ENCODE measurements at places on chromosomes 3 and 15.

- no peak for DNase-seq
Measured at GRCh38 chr3:46936733-46937250, 39.8 kb downstream of the CCDC12 start.

DNA sequence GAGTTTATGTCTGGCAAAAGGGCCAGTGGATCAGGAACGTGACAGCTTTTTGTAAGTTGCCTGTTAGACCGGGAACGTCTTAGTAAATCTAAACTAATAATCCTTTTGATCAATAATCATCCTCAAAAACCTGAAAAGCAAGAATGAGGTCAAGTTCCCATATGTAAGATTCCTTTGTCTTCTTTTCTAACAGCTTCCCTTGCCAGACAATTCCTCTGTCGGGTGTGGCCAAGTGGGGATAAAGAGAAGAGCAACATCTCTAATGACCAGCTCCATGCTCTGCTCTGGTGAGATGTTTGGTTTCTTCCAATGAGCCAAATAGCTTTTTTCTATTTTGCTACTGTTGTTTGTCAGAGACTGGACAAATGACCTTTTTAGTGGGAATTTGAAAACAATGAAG, 19.8 kb downstream of the FANCD2OS start:
- DNase-seq: no peak

GRCh38 chr3:43001094-43001553, 22.0 kb downstream of the GASK1A start:
- no peak for DNase-seq

GRCh38 chr15:83983634-83984458, 251.7 kb upstream of the GOLGA6L4 start:
- no peak for DNase-seq

GRCh38 chr15:94253742-94254141, 22.4 kb downstream of the MCTP2 start:
- no peak for DNase-seq

- no peak for DNase-seq
Measured at GRCh38 chr15:50071551-50072258, 47.3 kb downstream of the ATP8B4 start.

GRCh38 chr3:58144478-58145325, 66.1 kb downstream of the DNASE1L3 start:
- DNase-seq: no peak

DNA sequence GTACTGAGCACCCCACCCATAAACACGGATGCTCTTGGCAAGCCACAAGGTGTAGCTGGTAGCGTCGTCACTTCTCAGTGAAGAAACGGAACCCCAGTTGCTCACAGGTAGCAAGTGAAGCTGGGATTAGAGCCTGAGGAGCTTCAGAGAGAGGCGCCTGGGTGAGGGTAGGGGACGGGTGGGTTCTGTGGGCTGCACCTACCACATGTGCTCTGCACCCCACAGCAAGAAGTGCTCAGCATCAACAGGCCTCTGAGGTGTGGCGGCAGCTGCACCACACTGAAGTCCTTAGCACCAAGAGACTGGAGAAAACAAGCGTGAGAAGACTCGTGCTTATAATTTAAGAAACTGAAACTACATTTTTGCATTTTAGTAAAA, 9.8 kb downstream of the MAP6D1 start:
- no peak for DNase-seq

- no peak for DNase-seq
Measured at GRCh38 chr3:194307849-194308248, 43.3 kb downstream of the CPN2 start.

DNA sequence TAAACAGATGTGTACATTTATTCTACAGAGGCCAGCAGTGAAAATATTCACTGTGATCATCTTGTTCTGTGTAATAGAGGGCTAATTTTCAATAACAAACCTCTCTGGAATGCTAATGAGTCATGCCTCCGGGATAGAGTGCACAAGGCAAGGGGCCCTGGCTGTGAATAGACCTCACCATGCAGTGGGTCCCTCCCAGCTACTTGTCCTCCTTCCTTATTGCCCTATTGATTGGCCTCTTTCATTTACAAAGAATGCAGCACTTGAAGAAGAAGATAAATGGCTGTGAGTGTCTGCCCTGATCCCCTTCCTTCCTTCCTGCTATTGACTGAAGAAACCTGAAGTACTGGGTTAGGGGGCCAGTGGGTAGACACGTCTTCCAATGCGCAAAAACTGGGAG, 436.3 kb downstream of the WDR72 start:
- no peak for DNase-seq

DNA sequence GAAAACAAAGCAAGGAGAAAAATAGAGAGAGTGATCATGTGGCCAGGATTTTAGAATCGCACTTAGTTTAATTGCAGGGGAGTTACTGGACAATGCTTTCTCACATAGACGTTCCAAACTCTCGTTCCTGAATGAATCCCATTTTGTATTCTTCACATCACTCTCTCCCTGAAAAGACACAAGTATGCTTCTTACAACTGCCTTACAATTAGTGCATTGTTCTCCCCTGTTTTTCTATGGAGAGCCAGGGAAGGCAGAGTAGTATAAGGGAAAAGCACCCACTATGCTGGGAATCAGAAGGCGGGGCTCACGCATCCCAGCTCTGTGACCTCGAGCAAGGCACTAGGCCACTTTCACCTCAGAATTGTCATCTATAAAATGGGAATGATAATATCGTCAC, 14.4 kb downstream of the TMOD2 start:
- no peak for DNase-seq

- DNase-seq: no peak
Measured at GRCh38 chr3:162978136-162978535, 1481.5 kb downstream of the OTOL1 start.

GRCh38 chr3:133561679-133562078, 11.8 kb upstream of the CDV3 start:
- no peak for DNase-seq

GRCh38 chr3:132407025-132407424, 10.3 kb upstream of the DNAJC13 start:
- no peak for DNase-seq

DNA sequence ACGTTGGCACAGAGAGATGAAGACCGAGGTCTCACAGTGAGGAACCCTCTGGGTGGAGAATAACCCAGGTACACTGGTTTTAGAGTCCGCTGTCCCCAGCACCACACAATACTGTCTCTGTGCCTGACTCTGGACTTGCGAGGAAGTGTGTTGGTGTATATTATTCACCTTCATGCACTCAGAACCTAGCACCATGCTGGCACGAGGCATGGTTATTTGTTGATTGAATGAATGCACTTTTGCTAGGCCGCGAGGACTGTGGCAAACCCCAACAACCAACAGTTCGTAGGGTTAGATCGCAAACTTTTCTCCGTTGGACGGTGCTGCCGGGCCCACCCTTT, 484 bp upstream of the C3orf52 start:
- DNase-seq: no peak

- no peak for DNase-seq
Measured at GRCh38 chr15:60135961-60136360, 131.8 kb downstream of the FOXB1 start.

DNA sequence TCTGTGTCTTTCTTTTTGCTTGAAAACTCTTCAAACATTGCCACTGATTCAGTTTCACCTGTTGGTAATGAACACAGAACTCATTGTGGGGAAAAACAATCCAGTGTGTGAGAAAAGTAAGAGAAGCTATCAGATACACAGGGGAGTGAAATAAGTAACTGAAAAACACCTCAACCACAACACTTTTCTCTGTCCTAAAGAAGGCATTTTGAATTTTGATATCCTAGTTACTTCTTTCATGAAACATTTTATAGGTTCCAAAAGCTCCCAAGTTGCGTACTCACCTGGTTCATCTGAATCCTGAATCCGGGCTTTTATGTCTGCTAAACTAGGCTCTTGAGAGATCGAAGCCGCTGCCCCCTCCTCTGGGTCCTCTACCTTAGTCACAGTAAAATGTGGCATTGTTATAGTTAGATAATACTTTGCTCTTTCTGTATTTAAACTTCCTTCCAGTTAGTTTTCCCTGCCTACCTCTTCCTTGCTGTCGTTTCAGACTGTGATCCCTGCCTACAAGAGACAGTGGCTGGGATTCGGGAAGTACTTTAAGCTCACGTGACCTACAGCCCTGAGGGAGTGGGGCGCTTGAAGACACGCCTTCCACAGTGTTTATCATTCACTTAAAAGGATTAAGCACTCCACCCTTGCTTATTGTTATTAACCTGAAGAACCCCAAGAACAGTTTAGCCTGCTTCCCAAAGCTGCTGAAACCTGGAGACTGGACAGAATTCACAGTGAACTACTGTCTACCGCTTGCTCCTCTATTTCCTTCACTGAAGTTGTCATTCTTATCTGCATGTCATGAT, 19.1 kb downstream of the SLC12A6 start:
- no peak for DNase-seq

DNA sequence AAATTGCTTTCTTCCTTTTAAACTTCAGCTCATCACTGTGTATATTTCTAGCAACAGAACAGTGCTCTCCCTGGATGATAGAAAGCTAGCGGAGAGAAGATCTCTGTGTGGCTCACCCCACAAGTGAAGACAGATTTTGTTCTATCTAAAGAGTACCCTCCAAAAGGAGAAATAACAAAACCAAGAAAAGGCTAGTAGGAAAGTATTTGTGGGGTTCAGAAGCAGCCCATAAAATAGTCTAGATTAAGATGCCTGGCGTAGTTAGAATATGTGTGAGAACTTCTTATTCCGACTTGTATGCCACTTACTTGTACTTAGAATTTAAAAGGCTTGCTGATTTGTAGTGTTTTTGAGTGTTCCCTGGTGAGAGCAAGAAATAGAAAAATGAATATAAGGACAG, 214.9 kb upstream of the IL12A start:
- DNase-seq: no peak

DNA sequence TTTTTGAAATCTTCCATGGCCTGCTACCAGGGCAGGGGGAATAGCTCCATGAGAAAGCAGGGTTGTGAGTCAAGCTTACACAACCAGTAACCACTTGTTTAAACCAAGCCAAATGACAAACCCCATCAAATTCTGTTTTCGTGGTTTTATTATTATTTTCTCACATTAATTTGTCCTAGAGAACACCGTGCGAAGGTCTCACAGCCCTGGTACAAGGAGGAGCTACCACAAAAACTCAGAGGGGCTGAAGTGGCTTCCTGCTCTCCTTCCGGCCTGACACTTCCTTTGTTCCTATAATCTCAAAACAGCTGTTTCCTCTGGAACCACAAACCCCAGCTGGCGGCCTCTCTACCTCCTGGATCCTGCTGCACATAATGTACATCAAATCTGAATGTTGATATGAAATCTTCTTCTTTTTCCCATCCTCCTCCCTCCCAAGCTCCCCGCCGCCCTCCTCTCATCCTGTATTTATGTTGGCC, 375.9 kb downstream of the MCTP2 start:
- DNase-seq: no peak

GRCh38 chr3:182802413-182803390, 9.4 kb downstream of the ATP11B start:
- no peak for DNase-seq

DNA sequence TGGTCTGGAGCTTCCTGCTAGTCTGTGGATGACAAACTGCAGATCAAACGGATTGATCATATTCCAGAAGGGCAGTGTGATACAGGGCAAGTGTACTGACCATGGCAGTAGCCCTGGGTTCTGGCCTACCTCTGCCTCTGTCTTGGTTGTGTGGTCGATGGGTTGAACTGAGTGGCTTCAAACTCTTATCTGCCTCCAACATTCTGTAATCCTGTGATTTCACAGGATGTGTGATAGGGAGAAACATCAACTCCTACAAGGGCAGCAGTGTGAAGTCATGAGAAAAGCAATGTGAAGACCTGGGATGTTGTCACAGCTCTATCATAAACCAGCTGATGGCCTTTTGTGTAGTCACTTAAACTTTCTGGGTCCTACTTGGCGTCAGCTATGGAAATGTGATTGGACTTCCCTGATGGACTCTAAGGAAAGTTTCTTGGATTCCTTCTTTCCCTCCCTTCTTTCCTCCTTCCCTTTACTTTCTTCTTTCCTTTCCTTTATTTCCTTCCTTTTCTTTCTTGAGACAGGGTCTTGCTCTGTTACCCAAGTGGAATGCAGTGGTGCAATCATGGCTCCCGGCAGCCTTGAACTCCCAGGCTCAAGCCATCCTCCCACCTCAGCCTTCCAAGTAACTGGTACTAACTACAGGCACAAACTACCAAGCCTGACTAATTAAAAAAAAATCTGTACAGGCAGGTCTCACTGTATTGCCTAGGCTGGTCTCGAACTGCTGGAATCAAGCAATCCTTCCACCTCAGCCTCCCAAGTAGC, 114.8 kb downstream of the BBX start:
- DNase-seq: no peak

DNA sequence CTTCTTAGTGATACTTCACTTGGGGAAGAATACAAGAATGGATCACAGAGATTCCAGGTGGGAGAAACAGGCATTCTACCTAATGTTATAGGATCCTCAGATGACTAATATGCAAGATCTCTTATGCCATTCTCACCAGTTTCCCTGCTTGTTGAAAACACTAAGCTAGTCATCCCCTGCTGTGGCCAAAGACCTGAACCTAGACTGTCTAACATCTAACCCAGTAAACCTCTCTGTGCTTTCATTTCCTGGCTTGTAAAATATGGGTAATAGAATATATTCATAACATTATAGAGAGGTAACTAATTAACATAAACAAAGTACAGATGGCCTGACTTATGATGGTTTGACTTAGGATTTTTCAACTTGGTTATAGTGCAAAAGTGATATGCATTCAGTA, 776.3 kb downstream of the TUSC7 start:
- DNase-seq: no peak

DNA sequence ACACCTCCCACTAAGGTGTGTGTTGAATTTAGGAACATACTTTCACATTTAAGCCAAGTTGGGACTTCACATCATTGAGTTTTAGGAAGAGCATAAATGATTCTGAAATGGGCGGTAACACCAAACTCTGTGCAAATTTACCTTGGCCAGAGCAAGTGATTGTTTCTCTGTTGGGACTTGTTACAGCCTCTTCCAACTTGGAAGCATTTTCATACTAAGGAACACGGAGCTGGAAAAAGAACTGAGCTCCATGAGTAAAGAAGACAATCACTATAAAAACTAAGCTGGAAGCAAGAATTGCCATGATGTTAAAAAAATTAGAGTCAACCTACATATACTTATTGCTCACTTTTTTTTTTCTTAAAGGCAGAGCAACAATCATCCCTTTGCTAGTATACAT, 371.3 kb downstream of the ERC2 start:
- DNase-seq: no peak

GRCh38 chr3:129185783-129186182, 2.1 kb upstream of the CNBP start:
- no peak for DNase-seq

DNA sequence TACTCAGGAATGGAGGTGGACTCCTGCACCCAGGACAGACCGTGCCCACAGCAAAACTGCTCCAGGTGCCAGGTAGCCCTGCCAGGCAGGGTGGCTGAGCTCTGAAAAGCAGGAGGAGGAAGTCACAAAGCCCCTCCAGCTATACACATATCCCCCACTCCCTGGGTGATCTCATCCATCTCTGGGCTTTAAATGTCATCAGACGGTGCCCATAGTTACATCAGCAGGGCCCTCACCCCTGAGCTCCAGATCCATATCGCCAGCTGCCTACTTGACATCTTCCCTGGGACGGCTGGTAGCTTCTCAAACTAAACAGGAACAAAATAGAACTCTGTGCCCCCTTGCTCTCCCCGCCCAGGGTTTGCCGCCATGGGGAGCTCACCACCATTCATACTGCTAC, 87.7 kb downstream of the MEGF11 start:
- DNase-seq: no peak
